ENCODE measurements at places on chromosomes 1 and 21. TPM values are rescaled to one million over a fixed set of nuclear protein-coding genes. Genes with fewer than 3 reads are reported as not detected.

GRCh38 chr1:218592688-218593087 lies 247.6 kb downstream of the TGFB2 start:
- no peaks in the 10 kb centered on the region for H3K4me1 ChIP-seq
- H3K27ac ChIP-seq = no peak overlapping the region
- no peak overlapping the region for H3K4me3 ChIP-seq
- no peak for DNase-seq

GRCh38 chr1:51189421-51190073 lies 46.5 kb upstream of the RNF11 start:
- H3K27me3 ChIP-seq = no peaks in the 10 kb centered on the region
- no peak for DNase-seq
- H3K27ac ChIP-seq = no peak overlapping the region
- H3K4me3 ChIP-seq = no peak overlapping the region

DNA sequence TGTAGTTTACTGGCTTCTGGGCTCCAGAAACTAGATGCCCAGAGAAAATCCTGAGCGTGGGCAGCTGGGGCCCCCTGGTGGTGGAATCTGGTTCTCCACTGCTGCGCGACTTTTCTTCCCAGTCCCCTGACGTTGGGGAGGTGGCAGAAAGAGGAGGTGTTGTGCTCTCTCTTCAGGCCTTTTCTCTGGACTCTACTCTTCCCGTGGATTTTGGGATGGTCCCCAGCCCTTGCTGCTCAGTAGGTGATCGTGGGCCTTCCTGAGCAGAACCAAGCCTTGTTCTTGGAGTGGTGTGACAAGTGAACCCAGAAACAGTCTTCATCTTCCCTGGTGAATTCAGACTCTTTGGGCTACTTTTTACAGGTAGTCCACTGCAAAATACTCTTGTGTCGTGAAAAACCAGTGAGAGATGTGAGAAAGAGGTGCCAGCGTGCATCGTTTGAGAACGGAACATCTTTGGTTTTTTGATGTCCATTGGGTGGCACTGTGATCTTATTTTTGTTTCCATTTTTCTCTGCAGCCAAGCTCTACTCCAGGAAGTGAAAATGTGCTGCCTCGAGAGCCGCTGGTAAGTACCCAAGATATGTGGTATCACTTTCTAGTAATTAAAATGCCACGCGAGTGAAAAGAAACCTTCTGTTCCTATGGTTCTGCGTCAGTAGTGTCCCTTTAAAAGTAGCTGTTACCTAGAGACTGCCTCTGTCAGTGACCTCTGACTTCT lies 20.2 kb downstream of the PEX14 start:
- peak; percentile 57 for DNase-seq
- H3K4me3 ChIP-seq = peak overlapping the region; percentile 2
- peak overlapping the region; percentile 86 for H3K27ac ChIP-seq

DNA sequence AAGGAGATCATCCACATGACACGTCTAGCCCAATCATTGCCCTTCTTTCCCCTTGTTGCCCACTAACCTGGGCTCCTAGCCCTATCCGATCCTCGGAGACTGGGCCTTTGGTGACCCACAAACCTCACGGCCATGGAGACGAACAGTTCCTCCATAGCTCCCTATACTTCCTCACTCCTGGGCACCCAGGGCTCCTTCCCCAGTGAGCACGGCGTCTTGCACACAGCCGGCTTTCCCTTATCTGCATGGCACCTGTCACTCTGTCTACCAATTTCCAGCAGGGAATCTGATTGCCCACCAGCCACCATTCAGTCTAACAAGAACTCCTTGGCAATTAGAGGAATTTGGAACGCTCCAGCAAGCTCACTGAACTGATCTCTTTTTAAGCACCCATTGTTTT lies 3.1 kb downstream of the GNG4 start:
- no peaks in the 10 kb centered on the region for H3K4me1 ChIP-seq
- peaks cover 21% of the 10 kb centered on the region for H3K27me3 ChIP-seq
- DNase-seq = no peak
- H3K4me3 ChIP-seq = no peak overlapping the region
- H3K36me3 ChIP-seq = no peaks in the 10 kb centered on the region
- no peak overlapping the region for H3K27ac ChIP-seq

DNA sequence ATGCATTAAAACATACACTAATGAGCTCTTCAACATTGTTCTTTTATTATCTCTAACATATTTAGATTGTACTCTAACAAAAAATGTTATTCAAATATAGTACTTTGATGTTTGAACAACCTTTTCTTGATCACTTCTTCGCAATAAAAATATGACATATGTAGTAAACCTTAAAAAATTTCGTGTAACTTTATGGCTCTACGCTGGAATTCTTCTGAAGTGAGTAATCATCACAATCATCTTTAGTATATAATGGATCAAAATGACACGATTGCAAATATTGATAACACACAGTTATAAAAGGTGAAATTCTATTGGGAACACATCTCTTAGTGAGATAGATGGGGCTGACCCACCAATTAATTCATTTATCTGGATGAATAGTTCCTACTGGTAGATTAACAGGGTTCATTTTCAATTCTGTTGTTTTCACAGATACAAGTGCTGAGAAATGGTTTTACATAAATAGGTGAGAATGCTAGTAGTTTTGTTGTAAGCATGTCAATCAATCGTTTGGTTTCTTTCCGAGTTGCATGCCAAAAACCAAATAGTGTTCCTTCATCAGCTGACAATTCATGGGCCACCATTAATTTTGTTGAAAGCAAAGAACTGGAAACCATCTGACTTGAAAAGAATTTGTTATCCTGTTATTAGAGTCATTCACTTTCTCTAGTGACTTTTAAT lies 1.5 kb upstream of the ZMPSTE24 start:
- no peaks in the 10 kb centered on the region for H3K36me3 ChIP-seq
- H3K27me3 ChIP-seq = no peaks in the 10 kb centered on the region
- peak overlapping the region; percentile 96 for H3K27ac ChIP-seq

DNA sequence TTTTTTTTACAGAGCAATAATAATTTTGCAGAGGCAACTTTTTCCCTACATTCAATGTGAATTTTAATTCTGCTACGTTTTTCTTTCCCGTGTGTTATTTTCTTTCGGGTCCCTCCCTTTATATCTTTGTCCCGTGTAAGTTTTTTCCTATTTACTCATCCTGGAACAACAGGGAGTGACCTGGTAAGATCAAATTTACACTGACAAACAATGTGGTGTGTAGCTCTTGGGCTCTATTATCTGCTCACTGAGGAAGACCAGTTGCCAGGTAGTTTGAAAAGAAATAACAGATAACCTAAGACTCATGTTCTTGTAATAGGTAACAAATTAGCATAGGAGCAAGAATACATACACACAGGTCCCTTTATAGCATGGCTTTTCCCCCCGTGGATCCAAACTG lies 33.7 kb upstream of the GUCA2A start:
- H3K36me3 ChIP-seq = no peaks in the 10 kb centered on the region
- DNase-seq = no peak
- no peaks in the 10 kb centered on the region for H3K27me3 ChIP-seq
- no peak overlapping the region for H3K4me3 ChIP-seq

DNA sequence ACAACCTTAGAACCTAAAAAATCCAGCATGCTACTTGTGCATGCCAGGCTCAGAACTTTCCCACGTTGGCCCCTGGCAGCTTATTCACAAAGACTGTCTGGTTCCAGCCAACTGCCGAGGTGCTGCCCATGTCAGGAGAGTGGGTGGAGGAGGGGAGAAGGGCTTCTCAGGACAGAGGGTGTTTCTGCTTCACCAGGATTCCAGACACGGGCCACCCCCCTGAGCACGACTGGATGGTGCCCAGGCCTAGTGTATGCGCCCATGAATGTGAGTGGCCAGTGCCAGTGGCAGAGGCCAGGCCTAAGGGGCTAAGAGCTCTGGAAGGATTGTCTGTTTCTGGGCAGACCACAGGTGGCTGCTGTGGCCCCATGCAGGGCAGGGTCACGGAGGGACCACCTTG lies 148.2 kb upstream of the COL6A1 start:
- no peak overlapping the region for H3K4me3 ChIP-seq
- no peaks in the 10 kb centered on the region for H3K4me1 ChIP-seq
- H3K36me3 ChIP-seq = no peaks in the 10 kb centered on the region
- DNase-seq = no peak

GRCh38 chr1:202069662-202070061 lies 53.1 kb upstream of the GPR37L1 start:
- no peak overlapping the region for H3K4me3 ChIP-seq

GRCh38 chr1:154463512-154463990 lies 38.5 kb upstream of the TDRD10 start:
- no peak for DNase-seq
- H3K27ac ChIP-seq = peak overlapping the region; percentile 66

DNA sequence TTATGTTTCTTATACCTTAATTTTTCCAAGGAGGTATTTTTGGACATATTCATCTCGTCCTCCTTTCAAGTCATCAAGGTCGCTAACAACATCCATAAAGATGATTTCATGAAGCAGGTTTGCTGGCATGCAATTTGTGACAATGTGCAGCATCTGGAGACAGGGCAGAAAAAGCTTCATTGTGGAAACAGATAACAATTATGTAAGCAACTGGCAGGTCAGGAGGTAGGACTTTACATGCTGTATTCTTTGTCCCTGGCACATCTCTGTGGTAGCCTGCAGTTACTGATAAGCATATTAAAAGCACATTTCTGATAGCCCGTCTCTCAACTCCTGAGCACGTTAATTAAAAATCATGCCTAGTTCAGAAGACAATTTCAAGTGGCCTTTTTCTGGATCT lies 156.8 kb downstream of the LEPR start:
- H3K27ac ChIP-seq = no peak overlapping the region
- H3K4me1 ChIP-seq = no peaks in the 10 kb centered on the region
- H3K4me3 ChIP-seq = no peak overlapping the region
- H3K27me3 ChIP-seq = no peaks in the 10 kb centered on the region
- H3K36me3 ChIP-seq = no peaks in the 10 kb centered on the region

DNA sequence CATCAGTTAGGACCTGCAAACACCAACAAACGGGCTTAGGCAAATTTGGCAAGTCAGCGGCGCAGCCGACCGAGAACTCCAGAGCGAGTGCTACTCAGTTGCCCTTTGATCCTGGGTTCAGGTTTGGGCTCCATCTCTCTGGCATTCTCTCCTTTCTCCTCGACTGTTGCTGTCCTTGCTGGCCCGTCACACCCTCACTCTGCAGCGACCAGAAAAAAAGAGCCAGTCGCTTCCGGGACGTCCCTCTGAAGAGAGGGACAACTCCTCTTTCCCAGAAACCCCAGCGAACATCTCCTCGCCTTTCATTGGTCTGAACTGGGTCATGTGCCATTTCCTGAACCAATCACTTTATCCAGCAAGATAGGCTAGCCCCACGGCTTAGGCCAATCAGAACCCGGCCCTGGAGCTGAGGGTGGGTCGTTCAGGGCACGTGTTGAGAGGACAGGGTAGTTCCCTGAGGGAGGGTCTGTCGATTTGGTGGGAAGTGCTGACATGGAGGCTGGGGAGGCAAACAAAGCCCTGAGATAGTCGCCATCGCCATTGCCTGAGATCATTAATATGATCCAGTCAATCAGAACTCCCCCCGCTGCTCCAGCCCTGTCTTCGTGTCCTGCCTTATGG lies 113.7 kb downstream of the PTPRU start:
- no peak overlapping the region for H3K27ac ChIP-seq
- H3K27me3 ChIP-seq = no peaks in the 10 kb centered on the region
- no peaks in the 10 kb centered on the region for H3K36me3 ChIP-seq
- no peaks in the 10 kb centered on the region for H3K4me1 ChIP-seq

GRCh38 chr1:32186077-32186476 lies 6.6 kb downstream of the TXLNA start:
- no peak for DNase-seq
- H3K36me3 ChIP-seq = peaks cover 6% of the 10 kb centered on the region
- H3K4me3 ChIP-seq = no peak overlapping the region
- H3K27me3 ChIP-seq = no peaks in the 10 kb centered on the region
- H3K4me1 ChIP-seq = no peaks in the 10 kb centered on the region

DNA sequence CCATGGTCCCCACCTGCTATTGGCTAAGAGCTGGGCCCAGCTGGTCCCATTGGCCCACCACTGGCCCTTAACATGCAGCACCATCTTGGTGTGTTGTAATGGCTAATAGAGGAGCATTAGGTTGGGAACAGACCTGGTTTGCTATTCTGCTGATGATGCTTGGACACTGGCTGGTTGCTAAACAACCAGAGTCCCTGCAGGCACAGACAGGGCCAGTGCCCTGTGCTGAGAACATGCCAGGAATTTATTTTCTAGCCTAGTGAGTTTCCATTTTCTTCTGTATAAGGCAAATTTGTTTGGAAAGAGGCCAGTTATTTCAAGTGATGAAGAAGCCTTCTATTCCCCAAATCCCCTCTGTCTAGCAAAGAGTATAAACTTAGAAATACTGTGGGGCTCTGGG lies 42.9 kb upstream of the TDRD10 start:
- no peak overlapping the region for H3K27ac ChIP-seq
- H3K4me1 ChIP-seq = no peaks in the 10 kb centered on the region
- DNase-seq = no peak
- no peak overlapping the region for H3K4me3 ChIP-seq
- no peaks in the 10 kb centered on the region for H3K27me3 ChIP-seq

DNA sequence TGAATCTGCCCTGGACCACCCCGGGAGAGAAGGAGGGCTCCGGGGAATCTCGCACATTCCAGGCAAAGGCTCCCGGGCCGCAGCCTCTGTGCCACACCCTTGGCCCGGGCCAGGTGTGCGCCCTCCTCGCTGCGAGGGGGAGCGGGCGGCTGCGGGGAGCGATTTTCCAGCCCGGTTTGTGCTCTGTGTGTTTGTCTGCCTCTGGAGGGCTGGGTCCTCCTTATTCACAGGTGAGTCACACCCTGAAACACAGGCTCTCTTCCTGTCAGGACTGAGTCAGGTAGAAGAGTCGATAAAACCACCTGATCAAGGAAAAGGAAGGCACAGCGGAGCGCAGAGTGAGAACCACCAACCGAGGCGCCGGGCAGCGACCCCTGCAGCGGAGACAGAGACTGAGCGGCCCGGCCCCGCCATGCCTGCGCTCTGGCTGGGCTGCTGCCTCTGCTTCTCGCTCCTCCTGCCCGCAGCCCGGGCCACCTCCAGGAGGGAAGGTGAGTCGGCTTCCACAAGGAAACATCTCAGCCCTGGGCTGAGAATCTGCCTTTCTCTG lies at the start of gene LAMC2:
TSS of gene LAMC2 (plus strand) at position 324 of the 550 bp plus-strand sequence. CDS start at position 413, 89 bp downstream.
- no peaks in the 10 kb centered on the region for H3K27me3 ChIP-seq
- no peaks in the 10 kb centered on the region for H3K36me3 ChIP-seq
- peak; percentile 84 for DNase-seq
- peak within 1 kb of the TSS; percentile 92 for H3K27ac ChIP-seq

GRCh38 chr1:172909606-172910326 lies 141.0 kb downstream of the TNFSF18 start:
- no peak overlapping the region for H3K27ac ChIP-seq
- H3K27me3 ChIP-seq = no peaks in the 10 kb centered on the region
- DNase-seq = no peak
- no peaks in the 10 kb centered on the region for H3K36me3 ChIP-seq
- H3K4me1 ChIP-seq = no peaks in the 10 kb centered on the region
- H3K4me3 ChIP-seq = no peak overlapping the region

- no peak for DNase-seq
- no peak overlapping the region for H3K4me3 ChIP-seq
- no peak overlapping the region for H3K27ac ChIP-seq
- H3K4me1 ChIP-seq = no peaks in the 10 kb centered on the region
- H3K27me3 ChIP-seq = no peaks in the 10 kb centered on the region
- no peaks in the 10 kb centered on the region for H3K36me3 ChIP-seq
Observed at GRCh38 chr1:53511323-53511932, 52.2 kb downstream of the DMRTB1 start.

Gene ADCY10
- 0.15 TPM for total RNA-seq

Gene SLC66A1
- 13.9 TPM for total RNA-seq

Gene AADACL3
- under 0.01 TPM for total RNA-seq

Gene SLC25A34
- total RNA-seq = 1.8 TPM

Data from breast epithelium (tissue), 4 donors.